ENCODE measurements at places on chromosomes 6 and 20.

- DNase-seq = no peak
Observed at GRCh38 chr6:52087498-52087999, at the start of gene PKHD1. Gene PKHD1, minus strand, starts transcription at chr6:52087613. Its CDS starts 2,680 bp downstream, at chr6:52084933.

DNA sequence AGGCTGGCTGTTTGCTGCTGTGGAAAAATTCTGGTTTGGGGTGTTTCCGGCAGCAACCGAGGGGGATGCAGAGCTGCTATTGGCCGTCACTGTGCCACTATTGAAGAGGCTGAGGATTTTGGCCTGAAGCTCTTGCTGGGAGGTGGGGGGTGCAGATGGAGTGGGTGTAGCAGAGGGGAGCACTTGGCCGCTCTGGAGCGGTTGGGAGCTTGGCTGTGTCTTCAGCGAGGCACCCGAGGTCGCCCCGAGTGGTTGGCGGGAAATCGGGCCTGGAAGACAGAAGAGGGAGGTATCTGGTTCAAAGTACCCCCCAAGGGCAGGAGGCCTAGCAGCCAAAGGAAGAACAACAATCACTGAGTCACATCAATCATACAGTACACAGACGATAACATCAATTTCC lies 27.1 kb downstream of the NCOA5 start:
- DNase-seq = no peak

GRCh38 chr6:106886081-106886843 lies 88.3 kb downstream of the CD24 start:
- no peak for DNase-seq

- DNase-seq = no peak
Observed at GRCh38 chr6:36374194-36374593, 13.3 kb downstream of the ETV7 start.

DNA sequence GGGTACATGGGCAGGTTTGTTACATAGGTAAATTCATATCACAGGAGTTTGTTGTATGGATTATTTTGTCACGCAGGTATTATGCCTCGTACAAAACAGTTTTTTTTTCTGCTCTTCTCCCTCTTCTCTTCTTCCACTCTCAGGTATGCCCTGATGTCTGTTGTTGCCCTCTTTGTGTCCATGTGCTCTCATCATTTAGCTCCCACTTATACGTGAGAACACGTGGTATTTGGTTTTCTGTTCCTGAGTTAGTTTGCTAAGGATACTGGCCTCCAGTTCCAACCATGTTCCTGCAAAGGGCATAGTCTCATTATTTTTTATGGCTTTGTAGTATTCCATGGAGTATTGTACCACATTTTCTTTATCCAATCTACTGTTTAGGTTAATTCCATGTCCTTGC lies 65.7 kb downstream of the UNC5CL start:
- no peak for DNase-seq

DNA sequence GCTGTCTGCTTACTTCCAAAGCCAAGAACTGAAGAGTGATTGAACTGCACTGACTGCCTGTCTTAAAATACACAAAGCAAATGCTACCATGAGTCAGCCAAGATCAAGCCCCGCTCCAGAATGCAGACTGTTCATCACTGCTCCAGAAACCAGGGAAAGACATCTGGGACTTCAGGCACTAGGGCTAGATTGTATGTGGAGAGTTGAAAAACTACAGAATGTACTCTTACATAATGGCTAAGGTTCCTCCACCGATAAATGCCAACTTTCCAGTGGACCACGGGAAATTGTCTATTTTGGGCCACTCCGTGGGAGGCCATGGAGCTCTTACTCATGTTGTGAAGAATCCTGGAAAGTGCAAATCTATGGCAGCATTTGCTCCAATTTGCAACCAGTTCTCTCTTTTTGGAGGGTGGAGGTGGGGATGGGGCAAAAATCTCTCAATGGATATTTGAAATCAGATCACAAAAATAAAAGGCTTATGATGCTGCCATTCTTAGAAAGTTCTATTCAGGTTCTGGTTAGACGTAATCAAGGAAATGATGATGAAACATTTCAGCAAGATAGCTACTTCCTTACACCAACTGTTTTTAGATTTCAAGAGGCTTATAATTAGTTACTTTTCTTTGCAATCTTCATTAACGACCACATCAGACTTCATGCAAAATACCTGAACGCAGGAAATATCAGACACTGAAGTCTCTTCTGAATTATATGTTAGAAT lies 11.8 kb upstream of the CAP2 start:
- DNase-seq = no peak

GRCh38 chr6:159217595-159218275 lies 48.5 kb downstream of the FNDC1 start:
- DNase-seq = no peak

GRCh38 chr6:40796260-40797221 lies 209.4 kb upstream of the LRFN2 start:
- no peak for DNase-seq

GRCh38 chr20:61951695-61952533 lies 113.8 kb downstream of the TAF4 start:
- DNase-seq = no peak

GRCh38 chr20:37500311-37500710 lies 20.7 kb upstream of the NNAT start:
- no peak for DNase-seq

- DNase-seq = peak; percentile 53
Observed at GRCh38 chr20:2523919-2524708, 12.3 kb upstream of the TMC2 start.

DNA sequence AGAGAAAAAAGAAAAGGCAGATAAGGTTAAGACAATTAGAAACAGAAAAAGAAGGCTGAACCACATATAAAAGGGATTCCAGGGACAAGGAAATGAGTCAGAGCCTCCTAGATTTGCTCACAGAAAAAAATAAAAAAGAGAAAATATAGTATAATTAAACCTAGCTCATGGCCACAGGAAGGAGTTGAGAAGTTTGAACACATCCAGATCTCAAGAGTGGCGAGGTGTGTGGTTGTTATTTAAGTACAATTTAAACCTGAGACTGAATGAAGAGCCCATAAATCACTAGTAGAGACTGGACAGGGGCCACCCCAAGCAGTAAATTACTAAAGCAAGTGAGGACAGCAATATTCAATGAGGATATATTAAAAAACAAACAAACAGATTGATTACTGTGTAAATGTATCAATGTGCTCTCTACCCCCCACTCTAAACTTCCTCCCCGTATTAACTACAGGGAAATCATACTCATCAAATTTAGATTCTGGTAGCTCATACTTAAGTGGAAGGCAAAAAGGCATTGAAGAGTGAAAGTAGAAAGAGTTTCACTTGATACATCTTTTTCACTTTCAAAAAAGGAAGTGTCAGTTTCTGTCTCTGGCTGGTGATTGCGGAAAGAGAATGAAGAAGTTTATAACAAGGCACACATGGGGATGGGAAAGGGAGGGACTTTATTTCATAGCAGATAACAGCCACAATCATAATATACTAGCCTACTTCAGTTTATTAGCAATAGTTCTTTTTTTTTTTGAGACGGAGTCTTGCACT lies 49.3 kb upstream of the SCAF8 start:
- no peak for DNase-seq

DNA sequence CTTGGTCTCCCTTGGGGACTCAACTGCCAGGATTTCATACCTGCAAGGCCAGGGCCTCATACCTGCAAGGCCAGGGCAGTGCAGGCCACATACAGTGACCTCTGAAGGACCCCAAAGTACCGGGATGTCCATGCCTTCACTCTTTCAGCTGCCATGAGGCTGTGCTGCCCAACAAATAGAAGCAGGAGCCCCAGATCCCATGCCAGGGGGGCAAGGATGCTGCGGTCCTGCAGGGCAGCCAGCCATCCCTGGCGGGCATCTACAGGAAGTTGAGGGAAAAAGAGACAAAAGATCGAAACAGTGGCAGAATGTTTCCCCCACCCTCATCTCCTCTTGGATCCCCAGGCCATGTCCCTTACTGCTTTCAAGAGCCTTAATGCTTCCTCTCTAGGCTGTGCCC lies 799 bp downstream of the NRM start:
- no peak for DNase-seq

GRCh38 chr6:11865680-11866300 lies 87.2 kb upstream of the ADTRP start:
- peak; percentile 20 for DNase-seq

DNA sequence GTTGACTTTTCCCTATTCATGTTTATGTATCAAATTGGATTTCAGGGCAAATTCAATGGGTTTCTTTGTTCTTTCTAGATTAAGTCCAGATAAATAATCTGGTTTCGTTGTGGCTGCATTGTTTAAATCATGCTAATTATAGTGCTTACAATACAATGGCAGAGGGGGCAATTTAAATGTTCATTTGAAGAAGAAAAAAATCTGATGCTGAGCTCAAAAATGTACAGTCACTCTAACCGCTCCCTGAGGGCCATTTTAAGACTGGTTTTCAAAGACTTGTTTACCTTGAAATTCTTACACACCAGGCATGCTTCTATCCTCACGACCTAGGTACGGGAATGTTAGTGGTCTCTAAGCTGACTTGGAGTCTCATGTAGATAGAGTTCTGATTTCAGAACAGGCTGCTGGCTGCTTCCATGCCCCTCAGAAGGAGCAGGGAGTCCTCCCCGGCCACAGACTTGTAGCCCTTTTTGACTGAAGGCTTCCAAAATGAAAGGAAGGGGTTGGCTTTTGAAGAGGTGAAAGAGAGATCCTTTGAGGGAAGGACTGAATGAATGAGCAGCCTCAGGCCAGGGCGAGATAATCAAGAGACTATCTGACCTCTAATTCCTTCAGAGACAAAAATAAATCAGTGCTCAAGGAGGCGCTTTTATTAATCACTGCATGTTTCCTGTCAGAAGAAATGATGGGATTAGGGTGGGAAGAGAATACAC lies 86.1 kb upstream of the ZNF217 start:
- DNase-seq = no peak

DNA sequence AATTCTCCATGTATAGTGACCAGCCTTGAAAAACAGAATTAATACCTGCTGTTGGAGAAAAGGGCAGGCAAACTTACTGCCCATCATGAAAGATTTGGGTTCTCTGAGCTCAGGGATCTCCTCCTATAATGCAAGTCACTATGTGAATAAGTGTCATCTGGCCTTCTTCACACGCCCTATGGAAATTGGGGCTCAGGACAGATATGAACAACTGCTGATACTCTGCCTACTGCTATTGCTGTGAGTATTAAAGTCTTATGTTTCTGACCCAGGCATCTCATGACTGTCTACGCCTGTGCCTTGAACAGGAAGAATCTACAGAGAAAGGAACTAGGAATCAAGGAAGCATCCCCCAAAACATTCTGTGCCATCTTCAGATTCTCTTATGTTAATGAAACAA lies 226.1 kb downstream of the SOD2 start:
- DNase-seq = no peak

- no peak for DNase-seq
Observed at GRCh38 chr20:57212534-57213276, 53.7 kb downstream of the BMP7 start.

DNA sequence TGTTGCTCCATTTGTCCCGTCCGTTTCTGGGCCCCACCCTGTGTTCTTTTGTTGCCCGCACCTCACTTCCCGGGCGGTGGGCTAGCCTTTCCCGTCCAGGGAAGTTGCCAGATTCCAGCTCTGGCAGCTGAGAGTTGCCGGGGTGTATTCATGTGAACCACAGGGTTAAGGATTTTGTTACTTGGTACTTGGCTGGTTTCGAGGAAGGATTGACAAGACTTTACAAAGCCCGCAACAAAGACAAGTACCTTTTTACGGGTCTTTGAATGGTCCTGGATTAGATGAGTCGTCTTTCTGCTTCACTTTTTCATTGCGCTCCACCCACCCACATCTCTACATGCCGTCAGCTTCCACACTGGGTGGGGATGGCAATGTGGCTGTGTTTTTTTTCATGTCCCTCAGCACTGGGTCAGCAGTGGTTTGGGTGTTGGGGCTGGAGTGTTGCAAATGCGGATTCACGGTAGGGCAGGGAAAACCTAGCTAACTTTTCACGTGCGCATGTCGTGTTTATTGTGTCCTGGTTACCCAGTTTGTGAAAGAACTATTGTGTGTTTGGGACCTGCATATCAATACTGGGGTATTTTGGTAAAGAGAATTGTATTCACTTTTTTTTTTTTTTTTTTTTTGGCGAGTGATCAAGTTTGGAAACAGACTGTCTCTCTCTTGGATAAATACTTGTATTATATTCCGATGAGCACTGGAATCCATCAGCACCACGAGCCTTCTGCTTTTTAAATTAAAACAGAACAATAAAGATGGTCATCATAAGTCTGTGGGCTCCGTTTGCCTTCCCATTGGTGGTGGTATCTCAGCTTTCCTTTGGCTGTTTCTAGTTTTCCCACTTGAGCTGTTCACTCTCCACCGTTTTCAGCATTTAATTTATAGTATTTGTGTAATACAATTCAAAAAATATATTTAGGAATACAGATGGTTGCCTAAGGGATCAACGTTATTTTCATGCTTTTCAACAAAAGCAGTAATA lies 1.2 kb downstream of the DUSP22 start:
- DNase-seq = no peak

DNA sequence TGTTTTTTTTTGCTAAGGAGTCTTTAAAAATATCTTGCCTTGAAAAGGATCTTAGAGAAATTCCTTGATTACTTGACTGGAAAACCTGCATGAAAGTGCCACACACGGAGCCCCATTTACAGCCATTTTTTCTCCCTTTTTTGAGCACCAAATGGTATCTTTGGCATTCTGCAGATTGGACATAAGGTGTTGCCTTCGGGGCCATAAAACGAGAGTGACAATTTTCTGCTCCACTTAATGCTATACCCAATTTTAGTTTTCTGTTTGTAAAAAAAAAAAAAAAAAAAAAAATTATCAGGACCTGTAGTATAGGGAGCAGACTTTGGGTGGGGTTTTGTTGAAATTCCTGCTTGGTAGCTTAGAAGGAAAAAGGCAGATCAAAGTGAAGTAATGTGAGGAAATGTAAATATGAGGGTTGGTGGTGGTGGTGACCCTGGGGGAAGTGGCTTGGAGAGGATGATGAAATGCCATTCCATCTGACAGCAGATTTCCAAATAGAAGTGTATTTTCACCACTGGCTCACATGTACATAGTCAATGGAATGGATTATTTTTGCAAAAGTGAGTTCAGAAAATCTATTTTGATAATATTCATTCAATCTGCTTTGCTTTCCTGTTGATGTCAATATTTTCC lies 212.1 kb upstream of the SOX4 start:
- no peak for DNase-seq
